Cortex of kidney (tissue), 1 donor: ENCODE measurements at places on chromosomes 4 and X.

GRCh38 chr4:1987721-1988326 lies 20.9 kb downstream of the NELFA start:
- no peak for DNase-seq

DNA sequence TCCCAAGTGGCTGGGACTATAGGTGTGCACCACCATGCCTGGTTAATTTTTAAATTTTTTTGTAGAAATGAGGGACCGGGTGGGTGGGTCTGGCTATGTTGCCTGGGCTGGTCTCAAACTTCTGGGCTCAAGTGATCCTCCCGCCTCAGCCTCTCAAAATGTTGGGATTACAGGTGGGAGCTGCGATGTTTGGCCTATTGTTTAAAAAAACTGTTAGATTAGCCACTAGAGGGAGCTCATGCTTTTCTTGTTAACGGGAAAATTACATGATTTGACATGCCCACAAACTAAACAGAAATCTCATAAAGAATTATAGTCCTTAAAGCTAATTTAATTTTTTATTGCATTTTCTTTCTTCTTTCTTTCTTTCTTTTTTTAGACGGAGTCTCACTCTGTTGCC lies 5.0 kb upstream of the SDAD1 start:
- DNase-seq: no peak

DNA sequence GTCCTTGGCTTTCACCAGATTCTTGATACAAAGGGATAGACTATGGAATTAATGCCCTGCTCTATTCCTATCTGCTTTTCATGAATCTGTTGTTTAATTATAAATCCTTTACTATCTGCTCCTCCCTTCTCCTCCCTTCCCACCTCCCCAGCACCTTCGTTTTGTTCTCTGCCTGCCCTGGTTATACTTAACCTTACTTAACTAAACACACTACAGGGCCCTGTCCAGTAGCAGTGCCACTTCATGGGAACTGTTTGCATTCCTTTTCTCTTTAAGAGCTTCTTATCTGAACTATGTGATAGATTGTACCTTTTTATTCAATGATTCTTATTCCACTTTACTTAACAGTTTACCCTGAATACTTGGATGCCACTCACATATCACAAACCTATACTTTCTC lies 830 bp downstream of the HOPX start:
- no peak for DNase-seq

DNA sequence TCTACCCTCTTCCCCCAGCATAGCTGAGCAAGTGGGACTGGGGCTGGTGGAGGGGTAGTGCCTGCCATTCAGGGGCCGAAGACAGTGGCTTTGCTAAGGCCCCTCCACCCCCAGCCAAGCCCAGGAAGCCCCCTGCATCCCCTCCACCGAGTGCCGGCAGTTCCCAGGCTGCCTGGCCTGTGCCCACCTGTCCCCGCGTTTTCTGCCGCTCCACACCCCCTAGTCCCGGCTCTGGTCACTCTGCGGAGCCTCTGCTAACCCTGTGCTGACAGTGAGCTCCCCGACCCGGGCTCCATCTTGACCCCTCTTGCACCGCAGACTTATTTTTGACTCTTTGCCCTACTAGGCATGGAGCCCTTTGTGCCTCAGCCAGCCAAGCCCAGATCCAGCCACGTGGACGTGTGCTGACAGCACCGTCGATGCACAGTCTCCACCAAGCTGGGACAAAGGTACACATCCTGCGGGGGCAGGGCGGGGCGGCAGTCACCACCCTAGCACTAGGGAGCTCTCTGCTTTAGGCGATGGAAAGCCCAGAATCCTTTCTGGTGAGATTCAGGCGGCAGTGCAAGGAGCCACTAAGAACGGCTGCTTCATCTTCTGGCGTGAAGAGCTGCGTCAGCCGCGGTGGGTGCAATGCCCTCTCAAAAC lies 96.6 kb downstream of the PHKA2 start:
- no peak for DNase-seq

DNA sequence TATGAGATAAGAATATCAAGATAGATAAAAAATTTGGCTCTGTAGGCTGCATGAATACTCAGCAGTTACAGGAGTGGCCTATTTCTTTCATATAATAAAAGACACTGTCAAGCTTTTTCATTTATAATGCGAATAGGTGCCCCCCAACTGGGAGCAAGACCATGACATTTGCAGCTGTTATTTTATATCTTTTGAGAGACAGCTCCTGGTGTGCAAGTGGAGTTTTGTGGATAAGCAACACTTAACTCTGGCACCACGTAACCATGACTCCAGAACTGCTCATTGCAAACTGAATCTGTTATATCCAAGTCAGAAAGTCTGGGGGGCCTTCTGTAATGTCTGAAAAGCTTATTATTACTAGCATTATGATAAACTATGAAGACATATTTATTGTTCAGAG lies 1372.4 kb downstream of the C4orf33 start:
- no peak for DNase-seq

- no peak for DNase-seq
Measured at GRCh38 chr4:153713866-153714646, 30.0 kb downstream of the TLR2 start.

DNA sequence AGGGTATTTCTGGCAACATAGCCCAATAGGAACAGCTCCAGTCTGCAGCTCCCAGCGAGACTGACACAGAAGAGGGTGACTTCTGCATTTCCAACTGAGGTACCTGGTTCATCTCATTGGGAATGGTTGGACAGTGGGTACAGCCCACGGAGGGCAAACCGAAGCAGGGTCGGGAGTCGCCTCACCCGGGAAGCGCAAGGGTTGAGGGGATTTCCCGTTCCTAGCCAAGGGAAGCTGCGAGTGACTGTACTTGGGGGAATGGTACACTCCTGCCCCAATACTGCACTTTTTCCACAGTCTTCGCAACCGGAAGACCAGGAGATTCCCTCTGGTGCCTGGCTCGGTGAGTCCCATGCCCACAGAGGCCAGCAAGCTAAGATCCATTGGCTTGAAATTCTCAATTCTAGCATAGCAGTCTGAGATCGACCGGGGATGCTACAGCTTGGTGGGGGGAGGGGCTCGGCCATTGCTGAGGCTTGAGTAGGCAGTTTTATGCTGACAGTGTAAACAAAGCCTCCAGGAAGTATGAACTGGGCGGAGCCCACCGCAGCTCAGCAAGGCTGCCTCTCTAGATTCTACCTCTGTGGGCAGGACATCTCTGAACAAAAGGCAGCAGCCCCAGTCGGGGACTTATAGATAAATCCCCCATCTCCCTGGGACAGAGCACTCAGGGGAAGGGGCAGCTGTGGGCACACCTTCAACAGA lies 14.0 kb upstream of the ADAD1 start:
- DNase-seq: no peak

- no peak for DNase-seq
Measured at GRCh38 chr4:38075370-38076152, 115.4 kb downstream of the PTTG2 start.

- peak; percentile 9 for DNase-seq
Measured at GRCh38 chr4:48341776-48342605, 662 bp downstream of the SLAIN2 start.

GRCh38 chr4:71830-72229 lies 18.7 kb downstream of the ZNF595 start:
- DNase-seq: no peak

- no peak for DNase-seq
Measured at GRCh38 chrX:41033299-41033698, 51.9 kb upstream of the USP9X start.

- DNase-seq: no peak
Measured at GRCh38 chrX:10631416-10632145, 11.2 kb upstream of the MID1 start.

DNA sequence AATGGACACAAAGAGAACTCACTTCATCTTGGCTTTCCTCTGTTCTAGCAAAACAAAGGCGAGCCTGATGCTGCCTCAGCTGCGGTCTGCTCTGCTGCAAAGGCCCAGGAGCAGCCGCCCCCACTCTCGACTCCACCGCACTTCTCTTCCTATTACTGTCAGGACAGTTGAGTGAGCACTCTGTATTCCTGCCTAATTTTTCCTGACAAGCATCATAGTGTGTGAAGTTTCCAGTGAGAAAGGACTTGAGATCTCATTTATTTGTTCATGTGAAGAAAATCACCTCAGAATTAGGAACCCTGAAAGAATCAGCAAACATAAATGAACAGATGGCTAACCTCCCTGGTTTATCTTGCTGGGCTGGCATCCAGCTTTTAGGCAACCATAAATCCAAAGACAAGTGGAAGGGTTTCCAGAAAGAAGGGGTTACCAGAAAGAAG lies 15.6 kb downstream of the SCARB2 start:
- DNase-seq: no peak

GRCh38 chr4:10554694-10555093 lies 97.5 kb upstream of the ZNF518B start:
- no peak for DNase-seq

GRCh38 chrX:76802708-76803107 lies 375.2 kb downstream of the MAGEE1 start:
- no peak for DNase-seq

- DNase-seq: no peak
Measured at GRCh38 chr4:3745886-3746656, 20.1 kb upstream of the ADRA2C start.

DNA sequence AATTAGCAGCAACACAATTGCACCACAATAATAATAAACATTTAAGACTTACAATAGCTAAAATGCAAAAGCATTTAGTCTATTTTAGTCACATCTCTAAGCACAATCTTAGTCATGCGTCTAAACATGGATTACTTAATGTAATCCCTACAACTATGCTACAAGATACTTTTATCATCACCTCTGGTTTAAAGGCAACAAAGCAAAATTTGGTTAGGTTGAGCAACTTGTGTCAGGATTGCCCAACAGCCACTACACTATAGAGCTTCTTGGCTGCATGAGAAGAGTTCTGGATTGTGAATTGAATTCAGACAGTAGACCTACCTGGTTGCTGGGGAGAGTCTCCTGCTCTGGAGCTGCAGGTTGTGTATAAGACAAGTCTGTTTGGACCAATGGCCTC lies 146.5 kb upstream of the PUDP start:
- no peak for DNase-seq

DNA sequence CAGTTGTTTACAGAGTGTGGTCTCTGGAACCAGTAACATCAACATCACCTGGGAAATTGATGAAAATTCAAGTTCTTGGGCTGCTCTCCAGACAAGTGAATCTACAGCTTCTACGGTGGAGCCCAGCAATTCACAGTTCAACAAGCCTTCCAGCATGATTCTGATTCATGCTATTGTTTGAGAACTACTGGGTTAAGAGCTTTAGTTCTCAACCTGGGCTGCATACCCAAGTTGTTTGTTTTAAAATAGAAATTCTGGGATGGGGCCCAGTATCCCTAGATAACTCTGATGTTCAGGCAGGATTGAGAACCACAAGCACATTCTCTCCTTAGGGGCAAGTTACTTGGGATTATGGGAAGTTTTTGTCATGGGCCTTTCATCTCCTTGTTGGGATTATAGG lies 37.9 kb upstream of the PGK1 start:
- no peak for DNase-seq

GRCh38 chr4:171517883-171518282 lies 295.3 kb upstream of the GALNTL6 start:
- DNase-seq: no peak

- DNase-seq: no peak
Measured at GRCh38 chr4:149095001-149095400, 652.8 kb upstream of the NR3C2 start.

GRCh38 chrX:46823481-46823880 lies 13.4 kb upstream of the RP2 start:
- DNase-seq: no peak

GRCh38 chr4:35771571-35771970 lies 472.7 kb downstream of the ARAP2 start:
- DNase-seq: no peak

DNA sequence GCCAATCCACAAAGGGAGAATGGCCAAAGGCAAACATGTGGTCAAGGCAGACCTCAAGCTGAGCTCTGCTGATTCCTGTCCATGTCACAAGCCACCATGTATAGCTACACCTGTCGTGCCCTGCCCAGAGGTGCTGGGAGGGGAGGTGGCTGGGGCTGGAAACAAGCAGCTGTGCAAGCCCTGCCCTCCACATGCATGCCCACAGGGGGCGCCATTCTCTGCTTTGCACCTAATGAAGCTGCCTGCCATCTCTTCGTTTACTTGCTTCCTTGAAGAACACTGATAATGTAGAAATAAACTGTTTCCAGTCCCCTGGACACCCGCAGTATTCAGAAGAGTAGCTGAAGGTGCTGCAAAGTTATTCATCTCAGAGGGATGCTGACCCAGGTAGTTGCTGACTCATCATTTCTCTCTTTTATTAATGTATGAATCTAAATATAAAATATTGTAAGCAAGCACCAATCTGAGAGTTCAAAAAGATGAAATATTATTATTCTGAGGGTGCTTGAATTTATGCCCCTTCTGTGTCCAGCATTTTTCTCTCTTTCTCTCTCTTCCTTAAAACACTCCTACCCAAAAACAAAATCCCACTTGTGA lies 278.6 kb downstream of the ADGRA3 start:
- no peak for DNase-seq

GRCh38 chr4:8838961-8839431 lies 32.6 kb downstream of the HMX1 start:
- no peak for DNase-seq
